ENCODE measurements at places on chromosomes 5 and 9.

- DNase-seq = peak; percentile 26
Measured at GRCh38 chr5:160118349-160119141, 705 bp downstream of the PWWP2A start.

DNA sequence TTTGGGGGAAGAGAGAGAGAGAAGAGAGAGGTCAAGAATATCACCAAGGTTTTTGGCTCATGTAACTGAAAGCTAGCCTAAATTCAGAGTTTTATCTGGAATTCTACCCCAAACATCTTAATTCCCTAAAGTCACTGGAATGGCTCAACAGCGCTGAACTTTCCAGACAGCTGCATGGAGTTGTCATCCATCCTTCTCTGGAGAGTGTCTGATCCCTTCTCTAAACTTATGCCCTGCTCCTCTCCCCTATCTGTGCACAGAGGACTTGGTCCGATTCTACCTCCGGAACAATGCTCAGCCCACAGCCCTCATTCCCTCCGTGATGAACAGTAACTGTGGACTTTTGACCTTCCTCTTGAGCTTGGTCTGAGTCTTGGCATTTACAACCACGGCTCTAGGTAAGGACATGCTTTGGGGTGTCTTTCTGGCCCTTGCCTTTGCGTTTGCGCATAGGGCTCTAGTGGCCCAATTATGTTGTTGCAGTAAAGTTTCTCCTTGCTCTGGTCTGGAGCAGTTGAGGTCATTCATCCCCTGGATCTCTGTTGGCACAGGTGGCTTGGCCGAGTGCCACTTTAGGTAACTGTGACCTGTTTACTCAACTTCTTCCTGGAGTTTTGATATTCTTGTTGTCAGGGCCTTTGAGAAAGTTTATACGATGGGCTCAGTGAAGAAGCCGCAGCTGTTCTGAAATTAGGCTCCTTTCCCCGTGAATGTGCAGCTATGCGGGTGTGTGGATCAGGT lies 18.3 kb upstream of the CD180 start:
- DNase-seq = no peak

DNA sequence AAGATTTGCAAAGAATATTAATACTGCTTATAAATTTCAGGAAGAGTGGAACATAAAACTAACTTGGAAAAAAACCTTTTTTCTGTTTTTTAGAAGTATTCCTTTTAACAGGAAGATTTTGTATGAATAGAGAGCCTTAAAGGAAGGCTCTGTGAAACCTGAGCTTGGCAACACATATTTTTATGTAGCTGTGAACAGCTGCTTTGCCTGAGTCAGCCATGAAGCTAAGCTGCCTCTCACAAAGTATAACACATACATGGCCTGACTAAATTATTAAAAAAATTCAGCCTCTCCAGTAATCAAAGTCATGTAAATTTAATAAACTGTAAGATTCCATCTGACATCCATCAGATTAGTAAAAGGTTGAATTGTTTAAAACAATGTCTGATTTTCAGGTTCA lies 547.5 kb downstream of the ELAVL2 start:
- DNase-seq = no peak

DNA sequence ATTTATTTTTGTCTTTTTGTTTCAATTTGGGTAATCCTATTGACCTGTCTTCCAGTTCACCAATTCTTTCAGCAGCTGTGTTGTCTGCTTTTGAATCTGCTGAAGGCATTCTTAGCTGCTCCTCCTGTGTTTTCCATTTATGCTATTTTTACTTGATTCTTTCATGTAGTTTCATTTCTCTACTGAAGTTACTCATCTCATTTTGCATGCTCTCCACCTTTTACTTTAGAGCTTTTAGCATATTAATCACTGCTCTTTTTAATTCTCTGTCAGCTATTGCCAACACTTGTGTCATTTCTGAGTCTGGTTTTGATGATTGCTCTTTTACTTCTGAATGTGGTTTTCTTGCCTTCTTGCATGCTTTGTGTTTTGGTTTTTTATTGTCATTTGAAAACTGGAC lies 496.0 kb upstream of the CLINT1 start:
- DNase-seq = no peak

DNA sequence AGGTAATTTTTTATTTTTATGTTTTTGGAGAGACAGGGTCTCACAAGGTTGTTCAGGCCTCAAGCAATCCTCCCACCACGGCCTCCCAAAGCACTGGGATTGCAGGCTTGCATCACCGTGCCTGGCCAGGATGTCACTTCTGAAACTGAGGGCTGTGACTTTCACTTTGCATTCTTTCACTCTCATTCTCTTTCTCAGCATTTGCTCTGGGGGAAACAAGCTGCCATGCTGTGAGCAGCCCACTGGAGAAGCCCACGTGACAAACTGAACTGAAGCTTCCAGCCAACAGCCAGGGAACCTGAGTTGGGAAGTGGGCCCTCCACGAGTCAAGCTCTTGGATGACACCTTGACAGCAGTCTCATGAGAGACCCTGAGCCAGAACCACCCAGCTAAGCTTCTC lies 109.4 kb downstream of the C5orf15 start:
- DNase-seq = no peak

GRCh38 chr5:78671609-78672008 lies 23.0 kb upstream of the LHFPL2 start:
- no peak for DNase-seq

DNA sequence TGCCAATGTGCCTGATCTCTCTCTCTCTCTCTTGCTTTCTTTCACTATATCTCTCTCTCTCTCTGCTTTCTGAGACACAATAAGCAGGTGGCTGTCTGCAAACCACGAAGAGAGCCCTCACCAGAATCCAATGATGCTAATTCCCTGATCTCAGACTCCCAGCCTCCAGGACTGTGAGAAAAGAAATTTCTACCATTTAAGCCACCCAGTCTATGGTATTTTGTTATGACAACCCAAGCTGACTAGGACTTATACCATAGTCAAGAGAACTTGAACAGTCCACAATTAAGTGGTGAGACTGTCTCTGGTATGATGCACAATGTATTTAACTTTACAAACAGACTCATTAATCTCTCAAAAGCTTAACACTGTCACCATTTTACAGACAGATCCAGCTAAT lies 67.0 kb downstream of the NFIB start:
- DNase-seq = no peak

DNA sequence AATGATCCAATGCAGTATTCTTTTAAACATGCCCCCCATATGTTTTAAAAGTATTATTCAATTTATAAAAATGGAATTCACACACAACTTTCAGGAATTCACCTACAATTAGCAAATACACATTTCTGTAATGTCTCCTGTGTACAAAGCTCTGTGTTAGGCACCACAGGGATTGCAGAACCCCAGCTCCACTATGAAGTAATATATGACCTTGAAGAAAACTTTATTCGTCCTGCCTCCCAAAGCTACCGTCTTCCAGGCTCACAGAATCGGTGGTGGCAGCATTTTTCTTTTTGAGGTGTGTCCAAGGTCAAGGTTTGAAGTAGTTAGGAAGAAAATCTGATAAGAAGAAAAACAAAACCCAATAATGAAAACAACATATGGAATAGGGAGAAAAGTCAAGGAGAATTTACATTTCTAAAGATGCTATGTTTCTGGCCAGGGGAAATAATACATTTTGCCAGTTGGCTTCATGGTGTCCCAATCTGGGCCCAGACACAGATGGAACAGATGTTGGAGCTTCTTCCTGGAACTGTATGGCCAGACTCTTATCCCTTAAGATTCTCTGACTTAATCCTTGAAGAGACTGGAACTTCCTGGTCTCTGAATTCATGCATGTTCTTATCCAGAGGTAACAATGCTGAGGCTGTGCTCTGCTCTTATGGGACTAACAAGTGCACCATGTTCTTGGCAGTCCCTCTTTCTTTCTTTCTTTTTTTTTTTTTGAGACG lies 22.0 kb upstream of the LVRN start:
- DNase-seq = no peak

DNA sequence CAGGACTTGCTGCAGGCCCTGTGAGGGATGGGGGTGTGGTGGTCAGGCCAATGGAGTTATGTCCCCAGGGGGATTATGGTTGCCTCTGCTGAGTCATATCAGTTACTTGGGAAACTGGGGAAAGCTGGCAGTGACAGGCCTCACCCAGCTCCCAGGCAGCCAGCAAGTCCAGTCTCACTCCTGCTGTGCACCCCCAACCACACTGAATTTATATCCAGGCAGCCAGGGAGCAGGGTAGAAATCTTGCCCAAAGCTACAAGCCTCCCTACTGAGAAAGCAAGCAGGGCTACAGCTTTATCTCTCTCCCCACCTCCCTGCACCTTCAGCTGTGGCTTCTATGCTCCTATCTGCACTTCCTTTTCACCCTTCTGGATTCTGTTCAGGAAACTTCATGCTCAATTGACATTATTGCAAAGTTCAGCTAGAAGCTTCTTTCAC lies 2076.0 kb upstream of the CDH9 start:
- no peak for DNase-seq

GRCh38 chr9:5886114-5886939 lies 4.4 kb upstream of the MLANA start:
- DNase-seq = peak; percentile 57

DNA sequence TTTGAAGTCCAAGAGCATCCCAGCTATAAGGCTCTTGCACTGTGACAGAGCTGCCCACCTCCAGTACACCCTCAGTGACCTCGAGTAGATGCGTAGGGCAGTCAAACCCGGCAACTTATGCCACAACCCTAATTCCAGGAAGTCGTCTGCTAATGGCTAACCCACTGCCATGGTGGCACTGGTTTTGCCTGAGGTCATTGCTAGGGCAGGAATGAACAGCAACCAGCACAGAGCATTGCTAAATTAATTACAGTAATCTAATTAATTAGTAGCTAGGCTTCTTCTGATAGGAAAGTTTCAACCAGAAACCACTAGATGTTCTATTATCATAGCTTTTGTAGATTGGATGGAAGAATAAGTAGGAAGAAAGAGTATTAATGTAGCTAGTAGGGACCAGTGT lies 122.8 kb downstream of the DPYSL3 start:
- DNase-seq = no peak

DNA sequence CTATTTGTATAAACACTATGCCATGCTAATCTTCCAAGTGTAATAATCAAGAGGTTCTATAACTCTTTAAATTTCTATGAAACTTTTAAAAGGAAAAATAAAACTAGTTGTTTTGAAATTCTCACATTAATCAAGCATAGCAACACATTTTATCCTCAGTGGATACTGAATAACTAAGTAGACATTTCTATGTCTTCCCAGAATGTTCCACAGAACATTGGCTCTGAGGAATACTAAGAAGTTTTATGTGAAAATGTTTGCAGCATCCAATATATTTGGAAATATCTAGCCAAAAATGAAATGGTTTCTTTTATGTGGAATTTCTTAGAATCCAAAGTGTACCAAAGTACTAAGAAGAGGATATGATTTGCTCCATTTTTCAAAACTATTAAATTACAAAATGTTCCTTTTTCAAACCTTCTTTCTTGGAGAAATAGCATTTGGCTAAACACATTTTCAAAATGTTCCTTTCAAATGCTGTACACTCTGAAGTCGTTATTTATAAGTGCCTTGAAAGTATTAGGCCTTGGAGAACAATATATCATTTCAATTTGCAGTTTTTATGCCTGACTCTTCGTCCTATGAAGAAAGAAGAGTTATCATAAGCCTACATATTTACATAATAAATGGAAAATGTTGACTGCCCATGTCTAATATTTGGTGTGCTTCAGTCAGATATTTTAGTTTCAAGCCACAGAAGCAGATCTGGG lies 175.6 kb upstream of the COX7C start:
- no peak for DNase-seq

DNA sequence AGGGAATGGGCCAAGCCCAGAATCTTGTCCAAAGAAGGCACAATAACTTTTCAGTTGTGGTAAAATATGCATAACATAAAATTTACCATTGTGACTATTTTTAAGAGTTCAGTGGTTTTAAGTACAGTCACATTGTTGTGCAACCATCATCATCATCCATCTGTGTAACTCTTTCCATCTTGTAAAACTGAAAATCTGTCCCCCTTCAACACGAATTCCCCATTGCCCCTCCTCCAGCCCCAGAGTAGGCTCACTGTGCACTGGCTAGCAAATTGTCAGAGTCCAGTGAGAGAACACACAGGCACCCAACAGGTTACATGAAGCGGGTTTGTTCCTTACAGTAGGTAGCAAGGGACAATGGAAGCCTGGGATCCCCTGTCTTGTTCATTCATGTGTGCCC lies 13.7 kb downstream of the BARX1 start:
- DNase-seq = no peak

- DNase-seq = no peak
Measured at GRCh38 chr9:131747352-131747751, 7.5 kb upstream of the RAPGEF1 start.

DNA sequence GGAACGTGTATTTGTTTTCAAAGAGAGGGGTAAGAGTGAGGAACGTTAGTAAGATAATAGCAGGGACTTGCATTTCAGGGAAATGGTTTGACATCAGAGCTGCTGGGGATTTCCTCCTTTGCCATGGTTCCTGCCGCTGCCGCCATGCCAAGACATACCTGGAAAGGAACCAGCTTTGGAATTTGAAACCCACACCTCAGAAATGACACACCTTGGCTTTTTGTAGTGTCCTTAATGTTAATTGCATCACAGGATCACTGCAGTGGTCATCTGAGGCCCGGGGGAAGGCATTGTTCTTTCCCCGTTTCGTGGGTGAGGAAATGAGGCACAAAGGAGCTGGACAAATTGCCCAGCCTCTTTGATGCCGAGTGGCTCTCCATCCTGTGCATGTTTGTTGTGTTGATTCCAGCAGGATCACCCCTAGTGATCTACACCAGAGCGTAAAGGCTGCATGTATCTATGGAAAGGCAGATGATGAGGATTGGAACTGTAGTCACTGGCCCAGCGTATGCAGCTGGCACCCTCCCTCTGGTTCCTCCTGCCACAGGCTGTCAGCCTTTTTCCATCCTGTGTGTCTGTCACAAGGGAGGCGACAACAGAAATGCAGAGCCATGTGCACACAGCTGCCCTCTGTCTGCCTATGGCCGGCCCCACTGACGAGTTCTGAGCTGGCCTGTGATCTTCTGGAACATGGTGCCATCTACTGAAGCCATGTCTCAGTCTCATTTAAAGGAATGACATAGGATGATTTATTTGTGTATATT lies 37.8 kb downstream of the SLC46A2 start:
- no peak for DNase-seq

DNA sequence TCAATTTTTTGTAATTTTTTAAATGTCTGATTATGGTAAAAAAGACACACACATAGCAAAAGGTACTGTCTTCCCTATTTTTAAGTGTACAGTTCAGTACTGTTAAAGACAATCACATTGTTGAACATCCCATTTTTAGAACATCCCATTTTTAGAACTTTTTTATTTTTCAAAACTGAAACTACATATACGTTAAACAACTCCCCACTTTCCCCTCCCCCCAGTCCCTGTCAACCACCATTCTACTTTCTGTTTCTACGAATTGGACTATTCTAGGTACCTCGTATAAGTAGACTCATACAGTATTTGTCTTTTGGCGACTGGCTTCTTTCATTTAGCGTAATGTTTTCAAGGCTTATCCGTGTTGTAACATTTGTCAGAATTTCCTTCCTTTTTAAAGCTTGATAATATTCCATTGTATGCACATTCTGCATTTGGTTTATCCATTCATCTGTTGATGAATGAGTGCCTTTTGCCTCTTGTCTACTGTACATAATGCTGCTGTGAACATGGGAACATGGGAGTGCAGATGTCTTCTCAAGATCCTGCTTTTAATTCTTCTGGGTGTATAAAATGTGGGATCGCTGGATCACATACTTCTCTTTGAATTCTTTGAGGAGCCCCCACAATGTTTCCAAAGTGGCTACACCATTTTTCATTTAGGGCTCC lies 154.0 kb downstream of the PIK3R1 start:
- peak; percentile 20 for DNase-seq

GRCh38 chr9:131447148-131447547 lies 53.3 kb downstream of the PRRC2B start:
- no peak for DNase-seq

GRCh38 chr5:148751025-148751424 lies 75.4 kb upstream of the ADRB2 start:
- DNase-seq = no peak

All from stimulated activated CD8-positive, alpha-beta memory T cell treated with anti-CD3 and anti-CD28 coated beads, Interleukin-4, amount 100 ng/mL, for 4 hours (primary cell).